ENCODE measurements at places on chromosomes 12 and 14.

GRCh38 chr12:122942637-122943036 lies 23.6 kb downstream of the ABCB9 start:
- no peak for DNase-seq

DNA sequence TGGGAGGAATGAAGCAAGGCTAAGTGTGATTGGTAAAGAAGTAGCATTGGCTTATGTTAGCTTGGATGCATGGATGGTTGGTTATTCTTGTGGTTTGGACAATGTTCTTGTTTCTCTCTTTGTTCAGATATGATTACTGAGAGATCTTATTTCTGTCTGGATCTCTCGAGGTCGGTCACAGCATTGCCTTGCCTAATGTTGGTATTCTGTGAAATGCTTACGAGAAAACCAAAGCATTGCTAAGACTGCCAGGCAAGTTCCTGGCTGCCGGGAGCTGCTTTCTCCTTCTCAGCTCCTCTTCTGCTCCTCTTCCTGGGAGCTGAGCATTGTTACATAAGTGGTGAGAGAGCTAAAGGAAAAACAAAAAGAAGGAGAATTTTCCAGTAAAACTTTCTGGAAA lies 7.4 kb upstream of the RND1 start:
- DNase-seq = no peak

- DNase-seq = no peak
Measured at GRCh38 chr14:23054000-23054811, 3.1 kb downstream of the CDH24 start.

GRCh38 chr12:57454566-57455373 lies at the start of gene INHBE:
TSS of gene INHBE (plus strand) at chr12:57455307. CDS start at chr12:57455537, 230 bp downstream.
- no peak for DNase-seq

DNA sequence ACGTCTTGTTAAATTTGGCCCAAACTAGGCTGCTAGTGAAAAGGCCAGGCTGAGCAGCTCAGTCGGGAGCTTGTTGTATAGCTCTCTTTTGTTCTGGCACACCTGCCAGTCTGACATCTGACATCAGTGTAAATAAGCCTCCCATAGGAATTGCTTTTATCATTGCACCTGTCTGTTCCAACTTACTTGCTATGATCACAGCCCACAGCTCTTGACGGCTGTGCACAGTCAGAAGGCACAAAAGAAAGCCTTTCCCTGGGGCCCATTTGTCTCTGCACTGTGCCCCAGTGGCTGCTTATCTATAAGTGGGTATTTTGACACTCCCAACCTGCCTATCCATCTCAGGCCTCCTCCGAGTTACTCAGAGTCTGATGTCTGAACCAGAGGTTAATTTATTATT lies 324.5 kb downstream of the NUAK1 start:
- DNase-seq = no peak

DNA sequence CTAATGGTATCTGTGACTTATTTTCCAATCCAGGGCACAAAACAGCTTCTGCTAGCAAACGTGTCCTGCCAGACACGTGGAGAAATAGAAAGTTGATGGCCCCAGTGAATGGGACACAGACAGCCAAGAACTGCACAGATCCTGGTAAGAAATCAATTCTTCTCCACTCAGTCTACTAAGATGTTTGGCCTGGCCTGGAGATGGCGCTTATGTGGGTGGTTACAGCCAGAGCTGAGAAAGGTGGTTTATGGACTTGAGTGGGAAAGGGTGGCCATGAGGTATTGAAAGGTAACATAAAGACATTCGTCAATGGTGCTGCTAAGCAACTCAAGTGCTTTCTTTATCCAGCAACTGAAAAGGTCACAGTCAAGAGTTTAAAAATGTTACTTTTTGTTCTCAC lies 2.9 kb downstream of the SLC24A4 start:
- DNase-seq = no peak

DNA sequence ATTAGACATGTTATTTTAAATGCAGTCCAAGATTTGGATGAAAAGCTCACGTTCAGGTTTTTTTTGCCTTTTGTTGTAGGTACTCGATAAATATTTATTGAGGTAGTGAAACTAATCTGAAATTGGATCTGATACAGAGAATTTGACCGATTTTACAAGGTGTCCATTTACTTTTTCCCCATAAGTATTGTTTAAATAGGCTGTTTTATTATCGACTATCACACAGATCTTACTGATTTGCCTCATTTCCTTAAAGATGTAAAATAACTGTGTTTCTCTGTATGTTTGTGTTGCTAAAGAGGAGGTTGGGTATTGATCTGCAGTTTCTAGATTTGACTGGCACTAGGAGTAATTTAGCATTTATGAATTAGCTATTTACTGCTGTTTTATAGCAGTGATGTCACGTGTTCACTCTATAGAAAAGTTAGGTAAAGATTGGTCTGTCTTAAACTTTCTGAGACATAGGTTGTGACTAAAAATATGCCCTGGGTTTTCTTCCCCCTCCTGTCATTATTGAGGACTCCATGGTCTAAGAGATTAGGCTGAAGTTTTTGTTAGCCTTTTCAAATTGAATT lies 3.5 kb downstream of the RAP1B start:
- no peak for DNase-seq

GRCh38 chr12:88172844-88173407 lies 30.8 kb downstream of the TMTC3 start:
- DNase-seq = no peak

- DNase-seq = no peak
Measured at GRCh38 chr12:125402874-125403789, 337.9 kb downstream of the AACS start.

DNA sequence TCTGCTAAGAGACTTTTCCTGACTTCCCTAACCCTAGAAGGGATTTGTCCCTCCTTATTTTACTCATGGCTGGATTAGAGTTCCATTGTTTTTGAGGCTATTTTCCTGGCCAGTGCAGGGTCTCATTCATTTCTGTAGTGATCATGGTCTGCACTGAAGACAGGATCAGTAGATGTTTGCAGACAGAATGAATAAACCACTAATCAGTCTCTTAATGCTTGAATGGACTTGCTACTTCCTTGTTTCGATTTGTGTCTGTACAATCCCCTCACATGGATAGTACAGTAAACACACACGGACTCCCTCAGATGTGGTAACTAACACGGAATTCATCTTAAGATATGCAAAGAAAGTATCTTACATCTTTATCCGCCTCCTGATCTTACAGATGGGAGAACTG lies 102.6 kb upstream of the PRB2 start:
- DNase-seq = no peak

- no peak for DNase-seq
Measured at GRCh38 chr12:48750215-48750614, 33.7 kb upstream of the CCNT1 start.

- DNase-seq = no peak
Measured at GRCh38 chr14:102849526-102850379, 72.5 kb downstream of the TRAF3 start.

- DNase-seq = no peak
Measured at GRCh38 chr12:59149995-59150642, 229.8 kb upstream of the LRIG3 start.

DNA sequence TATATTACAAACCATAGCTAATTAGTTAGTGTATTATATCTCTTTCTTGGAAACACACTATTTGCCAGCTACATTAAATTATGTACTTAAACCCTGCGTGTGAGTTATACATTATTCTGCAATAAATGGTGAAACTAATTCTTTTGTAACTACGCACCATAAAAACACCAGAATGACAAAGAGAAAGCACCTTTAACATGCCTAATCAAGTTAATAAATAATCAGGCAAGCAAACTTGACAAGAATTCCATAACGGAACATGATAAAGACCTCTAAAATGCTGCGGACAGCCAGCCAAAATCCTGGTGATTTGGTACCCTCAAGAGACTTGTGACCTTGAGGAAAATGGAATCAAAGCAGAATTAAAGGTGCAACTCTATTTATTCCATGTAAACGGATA lies 375.3 kb upstream of the KITLG start:
- DNase-seq = no peak

GRCh38 chr14:31926652-31927347 lies 150.3 kb upstream of the ARHGAP5 start:
- DNase-seq = peak; percentile 67

DNA sequence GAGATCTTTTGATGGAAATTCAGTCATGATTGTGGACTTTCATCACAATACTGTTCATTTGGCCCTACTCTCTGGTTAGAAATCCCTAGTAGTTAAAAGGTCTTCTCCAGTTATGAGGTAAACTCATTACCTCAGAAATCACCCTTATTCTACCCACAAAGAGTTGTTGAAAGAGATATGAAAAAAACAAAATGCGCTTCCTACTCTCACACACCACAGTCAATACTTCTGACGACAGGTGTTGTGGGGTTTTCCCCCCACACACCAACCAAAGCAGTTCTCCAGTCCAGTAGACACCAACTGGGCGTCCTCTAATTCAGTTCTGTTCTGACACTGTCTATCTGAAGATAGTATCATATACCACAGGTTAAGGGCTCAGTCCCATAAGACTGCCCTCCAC lies 54.9 kb downstream of the TRMT5 start:
- DNase-seq = no peak

DNA sequence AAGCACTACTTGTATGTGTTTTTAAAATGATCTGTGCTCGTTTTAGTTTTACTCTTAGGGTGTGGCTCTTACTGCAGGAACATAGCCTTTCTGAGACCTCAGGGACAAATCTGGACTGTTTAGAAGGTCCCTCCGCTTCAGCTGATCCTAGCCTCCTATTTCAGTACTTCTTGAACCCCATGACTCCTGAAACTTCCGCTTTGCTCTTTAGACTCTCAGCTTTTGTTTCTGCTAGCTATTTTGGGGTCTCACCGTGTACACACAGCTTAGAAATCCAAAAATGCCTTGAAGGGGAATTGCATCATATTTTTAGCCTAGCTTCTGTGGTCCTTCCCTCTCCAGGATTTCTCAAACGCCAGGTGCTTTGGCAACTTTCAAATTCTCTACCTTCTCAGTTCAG lies 8.3 kb downstream of the OR11G2 start:
- DNase-seq = no peak

DNA sequence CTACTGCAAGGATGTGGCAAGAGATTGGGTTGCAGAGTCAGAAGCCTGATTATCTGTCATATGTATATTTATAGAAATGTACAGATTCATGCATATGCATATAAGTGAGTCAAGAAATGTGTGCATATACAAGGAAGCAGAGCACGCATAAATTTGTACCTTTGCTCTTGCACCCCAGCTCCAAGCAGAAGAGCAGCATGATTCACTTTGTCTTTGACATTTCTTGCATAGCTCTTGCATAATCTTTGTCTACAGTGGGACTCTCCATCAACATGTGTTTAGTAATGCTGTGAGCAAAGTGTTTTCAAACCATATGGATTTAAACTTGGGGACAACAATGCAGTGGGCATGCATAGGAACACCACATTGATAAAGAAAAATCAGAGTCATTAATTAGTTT lies 330.7 kb upstream of the DCN start:
- no peak for DNase-seq

GRCh38 chr12:51873251-51873994 lies 14.5 kb upstream of the ANKRD33 start:
- no peak for DNase-seq

DNA sequence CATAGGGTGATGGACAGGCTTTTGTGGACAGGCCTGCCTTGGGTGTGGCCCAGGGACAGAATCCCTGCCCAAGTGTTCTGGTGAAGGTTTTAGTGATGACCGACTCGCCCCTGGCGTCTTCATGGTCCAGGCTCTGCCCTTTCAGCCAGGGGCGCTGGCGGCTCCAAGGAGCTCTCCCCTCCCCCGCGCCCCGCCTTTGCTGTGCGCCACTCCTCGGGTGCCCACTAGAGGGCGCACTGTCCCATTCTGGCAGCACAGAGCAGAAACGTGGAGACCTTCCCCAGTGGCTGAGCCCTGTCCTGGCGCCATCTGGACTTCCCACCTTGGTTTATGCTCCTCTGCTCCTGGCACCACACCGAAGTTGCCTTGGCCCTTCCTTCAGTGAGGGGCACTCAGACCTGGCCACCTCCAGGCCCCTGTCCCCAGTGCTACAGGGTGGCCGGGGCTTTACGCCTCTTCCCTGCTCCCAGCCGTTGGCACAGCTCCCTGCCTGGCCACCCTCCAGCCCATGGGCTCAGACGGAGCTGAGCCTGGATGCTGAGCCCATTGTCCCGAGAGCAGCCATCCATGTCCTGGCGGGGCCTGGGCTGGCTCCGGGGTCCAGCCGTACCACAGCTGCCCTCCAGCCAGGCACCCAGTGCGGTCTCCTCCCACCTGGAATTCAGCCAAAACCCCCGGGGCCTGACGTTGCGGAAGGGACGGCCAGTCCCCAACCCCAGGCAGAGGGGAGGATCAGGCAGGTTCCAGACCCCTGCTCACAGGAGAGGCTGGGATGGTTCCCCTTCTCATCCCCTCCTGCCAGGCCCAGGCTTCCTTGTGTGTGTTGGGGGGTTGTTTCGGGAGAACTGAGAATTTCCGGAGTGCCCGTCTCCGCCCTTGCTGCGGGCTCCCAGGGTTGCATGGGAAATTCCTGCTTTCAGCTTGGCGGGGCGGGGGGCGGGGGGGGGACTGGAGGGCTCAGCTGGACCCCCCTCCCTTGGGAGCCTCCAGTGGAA lies 5.6 kb upstream of the CRIP1 start:
- DNase-seq = peak; percentile 93

DNA sequence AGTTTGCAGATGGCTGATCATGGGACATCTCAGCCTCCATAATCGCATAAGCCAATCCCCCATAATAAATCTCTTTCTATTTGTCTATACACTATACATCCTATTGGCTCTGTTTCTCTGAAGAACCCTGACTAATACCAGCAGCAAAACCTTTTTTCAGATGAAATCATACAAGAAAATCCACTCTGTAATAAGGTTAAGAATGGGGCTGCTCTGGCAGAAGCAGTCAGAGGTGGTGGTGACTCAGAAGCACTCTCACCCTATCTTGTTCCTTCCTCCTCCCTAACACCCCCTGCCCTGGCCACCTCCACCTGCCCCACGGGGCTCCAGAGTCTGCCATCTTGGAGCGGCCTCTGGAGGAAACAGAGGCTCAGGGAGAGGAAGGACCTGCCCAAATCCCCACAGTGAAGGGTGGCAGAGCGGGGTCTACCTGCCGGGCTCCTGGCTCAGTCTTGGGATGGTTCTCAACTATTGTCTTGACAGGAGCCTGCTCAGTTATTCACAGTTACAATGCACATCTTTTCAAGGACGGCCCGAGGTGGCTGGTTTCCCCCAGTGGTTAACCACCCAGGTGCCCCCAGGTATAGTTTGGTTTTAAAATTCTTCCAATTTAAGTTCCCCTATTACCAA lies 109.3 kb upstream of the EVL start:
- no peak for DNase-seq

DNA sequence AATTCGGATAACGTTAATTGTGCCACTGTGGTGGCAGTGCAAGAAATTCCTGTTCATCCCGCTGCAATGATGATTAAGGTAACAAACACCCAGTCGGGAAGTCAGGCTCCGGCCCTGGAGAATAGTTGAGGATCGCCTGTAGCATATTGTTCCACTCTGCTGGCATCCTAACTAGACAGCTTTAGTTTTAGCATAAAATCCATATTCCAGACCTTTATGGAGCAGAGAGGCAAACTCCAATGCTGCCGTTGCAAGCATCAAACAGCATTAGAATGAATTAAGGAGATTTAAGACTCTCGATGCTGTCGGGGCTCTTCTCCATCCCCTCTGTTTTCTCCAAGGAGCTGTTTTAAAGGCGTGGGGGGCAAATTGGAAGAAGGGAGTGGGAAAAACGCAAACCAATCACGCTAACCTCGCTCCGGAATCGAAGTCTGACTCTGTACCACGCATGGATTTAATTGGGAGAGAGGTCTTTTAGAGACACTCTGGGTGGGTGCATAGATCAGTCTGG lies 660.4 kb downstream of the VRK1 start:
- no peak for DNase-seq

- DNase-seq = no peak
Measured at GRCh38 chr14:69924201-69924600, 45.0 kb downstream of the SMOC1 start.
